ENCODE measurements at places on chromosomes 5 and 9.

GRCh38 chr5:125526966-125527365 is 780.5 kb upstream of the ZNF608 start:
- DNase-seq: peak; percentile 25

DNA sequence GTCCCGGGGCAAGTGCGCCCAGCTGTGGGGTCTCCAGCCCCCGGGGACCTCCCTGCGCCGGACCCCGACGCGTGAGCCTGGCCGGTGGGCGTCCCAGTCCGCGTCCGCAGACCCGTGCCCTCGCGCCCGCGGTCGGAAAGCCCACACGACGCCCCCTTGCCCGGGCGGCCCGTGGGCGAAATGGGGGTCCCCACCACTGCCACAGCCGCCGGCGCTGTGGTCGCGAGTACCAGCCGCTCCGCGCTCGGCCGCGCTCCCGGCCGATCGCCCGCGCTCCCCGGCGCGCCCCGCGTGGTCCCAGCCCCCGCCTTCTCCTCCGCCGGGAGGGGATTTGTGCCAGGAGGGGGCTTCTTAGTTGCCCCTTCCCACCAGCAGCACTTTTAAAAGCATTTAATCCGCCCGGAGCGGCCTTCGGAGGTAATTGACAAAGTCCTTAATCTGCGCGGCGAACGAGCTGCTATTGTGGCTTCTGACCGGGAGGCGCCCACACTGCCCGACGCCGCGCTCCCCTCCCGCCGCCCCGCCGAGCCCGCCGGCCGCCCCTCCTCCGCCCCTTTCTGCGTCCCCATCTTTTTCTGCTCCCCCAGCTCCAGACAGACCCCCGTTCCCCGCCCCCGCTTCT is 469 bp upstream of the FIBCD1 start:
- no peak for DNase-seq

GRCh38 chr9:96163712-96164111 is 138.3 kb downstream of the HSD17B3 start:
- DNase-seq: no peak

DNA sequence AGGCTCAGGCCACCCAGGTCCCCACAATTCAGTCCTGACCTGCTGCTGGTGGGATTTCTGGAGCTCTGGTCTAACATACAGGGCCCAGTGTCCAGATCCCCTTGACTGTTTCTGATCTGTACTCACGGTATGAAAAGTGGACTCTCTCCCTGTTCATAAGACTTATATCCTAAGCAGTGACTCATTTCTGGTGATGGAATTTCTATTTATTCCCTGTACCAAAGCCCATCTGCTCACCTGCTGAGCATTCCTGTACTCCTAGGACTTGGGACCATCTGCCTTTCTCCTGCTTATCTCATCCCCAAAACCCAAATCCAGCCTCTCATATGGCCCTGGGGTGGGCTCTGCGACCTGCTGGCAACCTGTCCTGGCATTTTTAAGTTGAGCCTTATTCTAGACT is 86.6 kb downstream of the APBA1 start:
- no peak for DNase-seq

DNA sequence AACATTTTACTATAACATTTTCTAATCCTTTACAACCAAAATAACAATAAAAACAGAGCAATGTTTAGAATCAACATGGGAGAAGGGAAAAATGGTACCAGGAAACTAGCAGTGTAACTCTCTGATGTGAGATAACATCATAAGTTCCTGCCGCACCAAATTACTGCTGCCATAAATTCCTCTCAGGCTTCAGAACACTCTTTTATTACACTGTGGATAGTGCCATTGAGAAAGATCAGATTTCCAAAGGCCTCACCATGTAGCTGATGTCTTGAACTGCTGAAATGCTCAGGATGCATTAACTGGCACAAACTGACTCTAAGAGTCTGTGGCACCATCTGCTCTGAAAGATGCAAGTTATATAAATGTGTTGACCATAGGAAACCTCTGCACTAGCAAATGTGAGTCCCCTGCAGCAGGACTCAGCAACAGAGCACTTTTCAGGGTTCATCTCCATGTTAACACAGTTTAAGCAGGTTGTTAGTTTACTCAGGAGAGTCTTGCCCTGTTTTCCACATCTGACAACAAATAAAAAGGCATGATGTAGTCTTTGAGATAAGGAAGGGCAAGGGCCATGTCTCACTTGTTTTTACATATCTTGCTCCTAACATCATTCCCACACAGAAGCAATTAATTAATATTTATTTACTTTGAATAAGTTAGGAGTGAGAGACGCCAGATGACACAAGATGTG is 218.1 kb downstream of the CETN3 start:
- no peak for DNase-seq

- DNase-seq: no peak
These were observed 116.4 kb downstream of the NTRK2 start for GRCh38 chr9:84785792-84786547.

GRCh38 chr5:172189693-172190296 is 1.8 kb upstream of the STK10 start:
- DNase-seq: no peak

DNA sequence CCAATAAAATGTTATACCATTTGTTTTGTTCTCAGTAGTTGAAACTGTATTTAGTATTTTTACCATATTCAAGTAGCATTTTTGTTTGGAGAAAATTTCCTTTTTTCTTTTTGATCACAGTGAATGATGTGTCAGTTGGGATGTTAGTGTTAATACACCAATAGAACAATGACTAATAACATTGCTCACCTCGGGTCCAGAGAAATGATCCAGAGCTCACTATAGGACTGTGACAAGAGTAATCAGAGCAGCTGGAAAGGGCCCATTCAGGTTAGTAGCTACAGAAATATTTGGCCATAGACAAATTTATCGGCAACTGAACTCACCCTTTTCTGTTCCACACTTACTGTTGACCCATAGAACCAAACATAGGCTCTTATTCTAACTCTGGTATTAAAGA is 989.2 kb downstream of the TLE4 start:
- DNase-seq: no peak

- no peak for DNase-seq
These were observed 27.6 kb upstream of the NKD2 start for GRCh38 chr5:980966-981365.

DNA sequence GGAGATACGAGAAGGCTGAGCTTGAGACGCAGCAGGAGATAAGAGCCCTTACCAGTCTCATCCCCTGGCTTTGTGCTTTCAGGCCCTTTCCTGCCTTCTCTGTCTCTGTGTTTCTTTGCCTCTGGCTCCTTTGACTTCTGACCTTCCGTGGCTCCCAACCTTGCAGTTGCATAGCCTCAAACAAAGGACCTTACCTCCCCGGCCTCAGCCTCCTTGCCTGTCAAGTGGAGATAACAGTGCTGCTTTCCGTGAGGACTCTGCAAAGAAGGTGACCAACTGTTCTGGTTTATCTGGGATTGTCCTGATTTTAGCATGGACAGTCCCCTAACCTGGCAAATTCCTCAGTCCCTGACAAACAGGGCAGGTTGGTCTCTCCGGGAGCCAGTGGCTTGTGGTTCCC is 287.8 kb upstream of the MVB12B start:
- DNase-seq: no peak

GRCh38 chr9:126666155-126666803 is 52.6 kb downstream of the LMX1B start:
- DNase-seq: no peak

DNA sequence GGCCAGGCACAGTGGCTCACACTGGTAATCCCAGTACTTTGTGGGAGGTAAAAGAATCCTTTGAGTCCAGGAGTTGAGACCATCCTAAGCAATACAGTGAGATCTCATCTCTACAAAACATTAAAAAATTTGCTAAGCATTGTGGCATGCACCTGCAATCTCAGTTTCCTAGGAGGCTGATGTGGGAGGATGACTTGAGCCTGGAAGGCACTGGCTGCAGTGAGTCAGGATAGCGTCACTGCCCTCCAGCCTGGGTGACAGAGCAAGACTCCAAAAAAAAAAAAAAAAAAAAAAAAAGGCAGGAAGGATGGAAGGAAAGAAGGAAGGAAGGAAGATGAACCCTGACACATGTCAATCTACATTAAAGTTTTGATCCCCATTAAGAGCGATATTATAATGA is 1452.2 kb upstream of the ACO1 start:
- no peak for DNase-seq

DNA sequence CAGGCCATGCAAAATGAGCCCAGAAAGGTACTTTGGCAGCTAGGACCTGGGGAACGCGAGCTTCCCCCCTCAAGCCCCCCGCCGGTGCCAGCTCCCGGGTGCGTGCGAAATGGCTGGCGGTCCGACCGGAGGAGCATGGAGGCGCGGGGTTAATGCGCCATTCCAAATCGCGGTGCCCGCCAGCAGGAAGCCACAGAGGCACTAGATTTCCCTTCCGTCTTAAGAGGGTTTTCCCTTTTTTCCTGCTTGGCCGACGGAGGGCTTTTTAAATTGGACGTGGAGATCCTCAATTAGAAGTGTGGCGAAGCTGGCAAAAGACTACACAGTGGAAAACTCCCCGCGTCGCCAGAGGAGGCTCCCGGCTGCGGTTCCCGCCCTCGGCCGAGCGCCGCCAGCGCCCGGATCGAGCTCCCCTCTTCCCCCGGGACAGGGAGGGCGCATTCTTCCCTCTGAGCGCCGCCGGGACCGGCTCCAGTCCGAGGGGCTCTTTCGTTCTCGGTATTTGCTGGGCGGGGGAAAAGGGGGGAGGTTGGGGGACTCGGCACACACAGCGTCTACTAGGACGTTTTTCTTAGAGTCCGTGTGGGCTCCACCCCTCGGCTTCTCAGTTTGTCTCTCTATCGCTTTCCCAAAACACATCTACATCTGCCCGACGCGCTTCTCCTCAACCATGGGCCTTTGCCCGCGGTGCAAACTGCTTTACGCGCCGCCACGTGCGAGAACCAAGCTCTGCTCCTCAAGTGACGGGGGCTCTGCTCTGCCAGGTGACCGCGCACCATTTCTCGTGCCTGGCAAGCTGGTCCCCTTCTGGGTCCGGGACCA is 3.0 kb downstream of the GDNF start:
- DNase-seq: peak; percentile 52

DNA sequence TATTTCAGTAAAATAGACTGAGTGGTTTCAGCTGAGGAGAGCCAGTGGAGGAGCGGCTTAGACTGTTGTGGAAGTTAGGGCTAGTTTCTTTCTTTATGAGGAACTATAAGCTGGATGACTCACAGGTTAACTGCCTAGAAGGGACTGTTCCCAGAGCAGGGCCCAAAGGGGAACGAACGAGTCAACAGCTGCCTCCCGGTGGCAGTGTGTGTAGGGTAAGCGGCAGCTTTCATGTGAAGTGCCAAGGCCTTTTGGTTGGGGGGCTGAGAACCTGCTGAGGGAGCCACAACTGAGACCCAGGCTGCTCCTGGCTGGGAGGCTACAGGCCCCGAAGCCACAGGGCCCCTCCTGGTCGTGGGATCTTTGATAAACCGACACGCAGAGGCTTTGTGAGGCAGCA is 7.0 kb downstream of the SQSTM1 start:
- DNase-seq: no peak

DNA sequence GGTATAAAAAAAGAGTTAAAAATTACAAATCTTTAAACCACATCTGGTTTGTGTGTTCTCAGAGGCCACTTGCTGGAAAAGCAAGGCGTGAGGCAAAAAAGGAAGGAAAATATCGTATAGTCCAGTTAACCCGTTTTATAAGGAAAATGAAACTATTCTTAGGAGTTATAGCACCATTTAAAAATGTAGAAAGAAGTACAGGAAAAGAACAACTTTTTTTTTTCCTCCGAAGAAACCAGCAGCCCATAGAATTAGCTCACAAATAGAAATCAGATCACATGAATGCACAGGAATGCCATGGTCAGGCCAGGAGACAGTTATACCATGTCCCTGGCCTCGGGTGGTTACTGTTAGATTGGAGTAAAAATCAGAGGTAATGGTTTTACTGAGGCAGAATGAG is 241.6 kb downstream of the FBXL7 start:
- DNase-seq: no peak

- no peak for DNase-seq
These were observed 81.4 kb downstream of the RASEF start for GRCh38 chr9:82981552-82981951.

DNA sequence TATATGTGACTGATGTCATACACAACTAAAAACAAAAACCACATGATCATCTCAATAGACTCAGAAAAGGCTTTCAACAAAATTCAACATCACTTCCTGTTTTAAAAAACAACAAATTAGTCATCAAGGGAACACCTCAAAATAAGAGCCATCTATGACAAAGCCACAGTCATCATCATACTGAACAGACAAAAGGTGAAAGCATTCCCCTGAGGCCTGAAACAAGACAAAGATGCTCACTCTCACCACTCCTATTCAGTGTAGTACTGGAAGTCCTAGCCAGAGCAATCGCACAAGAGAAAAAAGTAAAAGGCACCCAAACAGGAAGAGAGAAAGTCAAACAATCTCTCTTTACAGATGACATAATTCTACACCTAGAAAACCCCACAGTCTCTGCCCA is 893.5 kb upstream of the EDIL3 start:
- DNase-seq: no peak

DNA sequence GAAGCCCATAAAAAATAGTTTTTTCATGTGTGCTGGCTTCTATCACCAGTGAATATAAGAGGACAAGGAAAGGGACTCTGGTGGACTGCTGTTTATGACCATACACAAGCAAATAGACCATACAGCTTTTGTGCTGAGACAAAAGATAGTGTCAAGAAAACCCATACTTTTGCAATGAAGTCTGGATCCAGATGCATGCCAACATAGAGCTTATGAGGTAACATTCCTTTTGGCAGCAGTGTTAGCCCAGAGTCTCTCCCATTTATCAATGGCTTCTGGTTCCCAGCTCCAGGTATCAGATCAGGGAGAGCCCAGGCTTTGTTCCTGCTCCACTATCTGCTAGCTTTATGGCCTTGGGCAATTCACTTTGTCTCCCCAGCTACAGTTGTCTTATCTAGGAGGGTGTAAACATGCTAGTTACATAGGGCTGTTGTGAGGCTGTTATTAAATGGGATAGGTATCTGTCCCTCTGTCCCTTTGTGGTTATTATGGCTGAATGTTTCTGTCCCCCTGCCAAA is 55.6 kb downstream of the CCDC192 start:
- DNase-seq: no peak

DNA sequence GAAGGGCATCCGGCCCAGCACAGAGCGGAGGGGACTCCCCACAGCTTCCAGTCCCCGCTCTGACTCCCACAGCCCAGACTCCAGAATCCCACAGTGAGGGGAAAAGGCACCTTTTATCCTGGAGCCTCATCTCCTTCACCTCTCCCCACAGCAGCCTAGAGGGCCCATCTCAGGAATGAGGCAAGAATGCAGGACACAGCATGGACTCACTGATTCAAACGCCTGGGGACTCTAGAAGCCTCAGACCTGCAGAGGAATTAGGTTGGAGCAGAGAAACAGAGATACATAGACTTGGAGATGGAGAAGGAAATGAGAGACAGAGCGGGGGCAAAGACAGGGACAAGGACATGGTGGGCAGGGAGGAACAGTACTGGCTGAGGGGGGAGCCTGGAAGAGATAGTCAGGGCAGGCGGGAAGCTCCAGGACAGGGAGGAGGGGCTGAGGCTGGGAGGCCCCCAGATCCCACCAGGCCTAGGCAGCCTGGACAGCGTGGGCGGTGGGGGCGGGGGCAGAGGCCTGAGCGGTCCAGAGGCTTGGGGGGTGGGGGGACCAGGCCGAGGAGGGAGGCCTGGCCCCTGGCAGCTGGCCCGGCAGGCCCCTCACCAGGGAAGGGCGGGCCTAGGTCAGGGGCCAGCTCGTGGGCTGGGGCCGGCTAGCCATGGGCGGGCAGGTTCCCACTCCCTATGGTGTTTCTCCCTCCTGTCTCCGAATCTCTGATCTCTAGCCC is 15.8 kb downstream of the CNTFR start:
- no peak for DNase-seq

- no peak for DNase-seq
These were observed 750.2 kb downstream of the IRX1 start for GRCh38 chr5:4345850-4346249.

- no peak for DNase-seq
These were observed 24.0 kb downstream of the NNT start for GRCh38 chr5:43627028-43627427.
